H7 (cell line): ENCODE measurements at places on chromosomes 13 and 19.
A peak's percentile ranks its signal among the peaks of the same experiment; 100 is the strongest.

DNA sequence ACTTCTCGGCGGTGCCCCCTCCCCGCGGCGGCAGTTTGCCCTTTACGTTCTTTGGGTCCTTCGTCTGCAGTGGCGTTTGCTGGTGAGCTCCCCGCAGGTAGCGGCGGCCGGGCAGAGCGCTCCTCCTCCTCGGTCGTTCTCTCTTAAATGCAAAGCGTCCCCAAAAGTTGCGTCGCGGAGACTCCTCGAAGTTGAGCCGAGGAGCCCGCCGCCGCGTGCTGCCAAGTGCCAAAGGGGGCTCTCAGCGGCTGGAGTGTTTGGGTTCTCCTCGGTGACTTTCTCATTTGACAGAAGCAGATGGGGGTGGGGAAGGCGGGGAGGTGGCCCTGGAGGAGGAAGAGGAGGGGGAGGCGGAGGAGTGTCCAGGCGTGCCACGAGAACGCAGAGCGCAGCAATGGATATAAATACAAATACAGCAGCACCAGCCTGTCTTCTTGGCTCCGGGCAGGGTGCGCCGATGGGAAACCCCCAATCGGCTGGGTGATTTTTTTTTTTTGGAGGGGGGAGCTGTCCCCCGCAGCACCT, at the start of gene SOX21:
Gene SOX21 (minus strand): TSS at position 259 of the 525 bp plus-strand sequence. CDS start 496 bp downstream, outside the sequence.
- DNase-seq = peak; percentile 73

GRCh38 chr19:31233295-31233800, 115.9 kb downstream of the TSHZ3 start:
- DNase-seq = no peak

DNA sequence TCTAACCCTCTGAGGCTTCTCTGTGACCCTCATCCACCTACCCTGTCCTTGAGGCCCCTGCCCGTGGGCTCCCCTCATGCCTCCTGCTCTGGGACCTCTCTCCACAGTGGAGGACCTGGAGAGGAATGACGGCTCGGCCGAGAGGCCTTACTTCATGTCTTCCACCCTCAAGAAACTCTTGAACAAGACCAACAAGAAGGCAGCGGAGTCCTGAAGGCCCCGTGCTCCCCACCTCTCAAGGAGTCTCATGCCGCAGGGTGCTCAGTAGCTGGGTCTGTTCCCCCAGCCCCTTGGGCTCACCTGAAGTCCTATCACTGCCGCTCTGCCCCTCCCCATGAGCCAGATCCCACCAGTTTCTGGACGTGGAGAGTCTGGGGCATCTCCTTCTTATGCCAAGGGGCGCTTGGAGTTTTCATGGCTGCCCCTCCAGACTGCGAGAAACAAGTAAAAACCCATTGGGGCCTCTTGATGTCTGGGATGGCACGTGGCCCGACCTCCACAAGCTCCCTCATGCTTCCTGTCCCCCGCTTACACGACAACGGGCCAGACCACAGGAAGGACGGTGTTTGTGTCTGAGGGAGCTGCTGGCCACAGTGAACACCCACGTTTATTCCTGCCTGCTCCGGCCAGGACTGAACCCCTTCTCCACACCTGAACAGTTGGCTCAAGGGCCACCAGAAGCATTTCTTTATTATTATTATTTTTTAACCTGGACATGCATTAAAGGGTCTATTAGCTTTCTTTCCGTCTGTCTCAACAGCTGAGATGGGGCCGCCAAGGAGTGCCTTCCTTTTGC, 10.8 kb upstream of the ILF3 start:
- peak; percentile 45 for DNase-seq

DNA sequence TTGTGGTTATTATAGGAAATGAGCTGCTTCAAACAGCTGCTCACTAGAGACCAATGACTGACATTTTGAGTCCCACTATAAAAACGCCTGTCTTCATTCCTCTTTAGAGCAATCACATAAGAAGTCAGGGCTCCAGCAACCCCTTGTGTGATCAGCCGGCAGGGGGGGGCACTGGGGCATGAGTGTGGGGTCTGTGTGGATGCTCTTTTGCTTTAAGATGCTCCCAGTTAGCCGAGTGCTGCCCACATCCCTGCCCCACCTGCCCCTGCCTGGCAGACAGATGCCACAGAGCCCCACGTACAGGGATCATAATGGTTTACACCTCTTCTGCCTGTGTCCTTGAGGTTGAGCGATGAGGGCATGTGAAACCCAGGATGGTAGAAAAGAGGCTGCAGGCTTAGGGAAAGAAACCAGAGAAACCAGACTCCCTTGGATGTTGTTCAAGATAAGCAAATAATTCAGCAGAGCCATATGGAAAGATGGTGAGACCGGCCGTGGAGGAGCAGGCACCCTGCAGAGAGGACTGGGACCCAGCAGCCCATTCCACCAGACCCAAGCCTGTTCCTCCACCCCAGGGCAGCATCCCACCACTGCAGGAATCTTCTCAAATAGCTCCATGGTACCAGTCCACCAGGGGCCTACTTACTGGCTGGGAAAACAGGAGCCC, 55.4 kb downstream of the CHST8 start:
- DNase-seq = no peak

GRCh38 chr19:46515879-46516350, 20.2 kb upstream of the PNMA8B start:
- peak; percentile 86 for DNase-seq

- DNase-seq = peak; percentile 76
Measured at GRCh38 chr19:15108145-15108844, 1.1 kb downstream of the SYDE1 start.

DNA sequence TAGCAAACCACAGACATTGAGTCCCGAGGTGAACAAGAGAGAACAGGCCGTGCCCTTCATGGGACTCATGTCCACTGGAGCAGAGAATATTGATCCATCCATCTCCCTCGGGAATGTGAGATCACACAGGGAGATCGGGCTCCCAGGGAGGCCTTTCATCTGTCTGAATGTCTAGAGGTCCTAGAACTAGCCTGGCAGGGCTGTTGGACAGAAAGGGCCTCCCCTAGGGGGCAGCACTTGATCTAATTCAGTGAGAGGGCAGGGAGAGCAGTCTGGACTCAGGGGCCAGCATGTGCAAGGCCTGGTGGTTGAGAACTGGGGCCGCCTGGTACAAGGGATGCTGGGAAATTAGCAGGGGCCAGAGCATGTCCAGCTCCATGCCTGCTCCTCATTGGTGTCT, 4.3 kb downstream of the RUVBL2 start:
- DNase-seq = peak; percentile 76

DNA sequence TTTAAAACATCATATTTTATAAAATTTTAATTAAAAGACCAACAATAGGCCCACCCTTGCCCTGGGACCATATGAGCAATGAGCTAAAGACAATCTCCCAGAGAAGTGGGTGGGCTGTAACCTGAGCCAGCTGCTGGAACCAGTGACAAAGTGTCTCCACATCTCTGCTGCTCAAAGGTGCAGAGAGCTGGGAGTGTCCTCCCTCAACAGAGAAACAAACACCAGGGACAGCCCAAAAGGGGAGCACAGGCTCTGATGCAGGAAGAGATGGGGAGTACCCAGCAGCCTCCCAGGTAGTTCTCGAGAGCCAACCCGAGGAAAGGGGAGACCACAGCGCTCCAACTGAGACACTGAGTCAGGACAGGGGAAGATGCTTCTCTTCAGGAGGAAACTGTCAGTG, 39.1 kb downstream of the DOCK9 start:
- DNase-seq = peak; percentile 51

- DNase-seq = peak; percentile 3
Measured at GRCh38 chr13:82747291-82747690, 1135.0 kb downstream of the SLITRK1 start.

GRCh38 chr19:54255105-54255775, 1.8 kb downstream of the LILRB5 start:
- peak; percentile 57 for DNase-seq

DNA sequence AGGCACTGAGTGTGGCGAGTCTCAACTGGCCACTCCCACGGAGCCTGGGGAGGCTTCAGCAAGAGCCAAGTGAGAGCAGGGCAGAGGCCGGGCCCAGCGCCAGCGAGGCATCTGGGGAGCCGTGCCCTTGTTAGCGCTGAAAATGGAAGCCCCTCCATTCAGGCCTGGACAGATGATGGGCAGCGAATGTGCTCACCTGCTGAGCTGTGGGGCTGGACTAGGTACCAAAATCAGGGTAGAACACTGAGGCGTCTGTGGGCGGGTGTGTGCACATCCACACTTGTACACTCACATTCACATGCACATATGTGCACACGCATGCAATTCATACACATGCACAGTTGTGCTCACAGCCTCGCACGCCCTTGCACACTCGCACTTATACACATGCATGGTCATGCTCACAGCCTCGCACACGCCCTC, 20.7 kb downstream of the NAXD start:
- peak; percentile 38 for DNase-seq

DNA sequence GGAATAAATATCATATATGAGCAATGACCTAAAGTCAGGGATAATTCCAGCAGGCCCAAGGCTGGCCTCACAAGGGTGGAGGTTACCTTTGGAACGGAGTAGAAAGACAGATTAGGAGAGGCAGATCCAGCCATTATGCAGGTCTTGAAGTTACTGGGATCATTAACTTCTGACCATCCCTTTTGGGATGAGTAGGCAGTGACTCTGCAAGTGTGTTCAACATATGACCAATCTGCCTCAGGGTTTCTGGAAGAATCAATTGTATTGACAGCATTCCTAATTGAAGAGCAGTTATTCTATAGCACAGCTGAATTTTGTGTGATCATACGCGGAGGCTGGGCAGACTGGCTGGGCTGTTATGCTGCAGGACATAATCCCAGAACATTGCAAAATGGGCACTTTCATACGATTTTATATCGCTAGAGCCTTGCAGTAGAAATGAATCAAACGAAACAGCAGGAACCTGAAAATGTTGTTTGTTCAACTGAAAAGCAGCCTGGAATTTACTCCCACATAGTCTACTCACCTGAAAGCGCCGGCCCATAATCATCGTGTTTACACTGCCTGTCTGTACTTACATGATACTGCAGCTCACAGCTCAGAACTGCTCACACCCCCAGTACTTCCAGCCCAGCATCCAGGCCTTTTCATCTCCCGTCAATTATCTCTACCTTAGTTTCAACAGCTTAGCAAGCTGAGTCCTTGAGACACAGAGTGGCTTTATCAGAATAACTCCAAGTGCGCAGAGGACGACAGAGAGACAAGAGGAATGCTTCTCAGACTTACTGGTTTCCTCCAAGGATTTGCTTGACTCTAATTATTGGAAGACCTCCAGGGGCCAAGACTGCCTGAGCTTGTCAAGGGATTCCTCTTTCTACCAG, 556.1 kb downstream of the EFNB2 start:
- DNase-seq = no peak

DNA sequence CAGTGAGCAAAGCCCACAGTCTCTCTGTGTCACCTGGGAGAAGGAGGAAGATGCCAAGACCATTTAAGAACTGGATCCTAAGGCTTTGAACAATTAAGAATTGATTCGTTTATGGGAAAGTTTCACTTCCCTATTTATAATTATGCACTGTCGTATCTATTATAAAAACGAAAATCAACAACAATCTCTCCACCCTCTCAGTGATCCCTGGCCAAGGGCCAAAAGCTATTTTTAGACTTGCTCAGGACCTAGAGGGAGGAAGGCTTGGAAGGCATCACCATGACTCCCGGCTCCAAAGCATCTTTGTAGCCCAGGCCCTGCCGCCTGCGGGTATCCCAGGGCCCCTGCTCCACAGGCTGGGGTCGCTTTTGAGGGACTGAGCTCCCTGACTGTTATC, 1.3 kb downstream of the RHPN2 start:
- no peak for DNase-seq

DNA sequence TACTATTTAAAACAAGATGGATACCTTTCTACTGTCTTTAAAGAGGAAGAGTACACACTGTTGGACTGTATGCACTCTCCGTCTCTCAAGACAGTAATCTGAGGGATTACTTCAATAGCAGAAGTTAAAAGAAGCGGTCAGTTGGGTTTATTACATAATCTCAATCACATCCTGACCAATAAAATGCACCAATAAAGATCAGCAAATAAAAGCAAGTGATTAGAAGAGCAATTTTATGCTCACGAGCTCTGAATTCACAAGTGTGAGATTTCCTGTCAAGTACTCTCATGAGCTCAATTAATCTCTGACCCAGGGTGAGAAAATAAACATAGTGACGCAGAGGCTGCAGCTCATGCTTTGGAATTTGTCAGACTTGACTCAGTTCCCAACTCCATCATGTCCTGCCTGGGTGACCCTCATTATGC, 12.2 kb downstream of the ABCC4 start:
- DNase-seq = no peak

DNA sequence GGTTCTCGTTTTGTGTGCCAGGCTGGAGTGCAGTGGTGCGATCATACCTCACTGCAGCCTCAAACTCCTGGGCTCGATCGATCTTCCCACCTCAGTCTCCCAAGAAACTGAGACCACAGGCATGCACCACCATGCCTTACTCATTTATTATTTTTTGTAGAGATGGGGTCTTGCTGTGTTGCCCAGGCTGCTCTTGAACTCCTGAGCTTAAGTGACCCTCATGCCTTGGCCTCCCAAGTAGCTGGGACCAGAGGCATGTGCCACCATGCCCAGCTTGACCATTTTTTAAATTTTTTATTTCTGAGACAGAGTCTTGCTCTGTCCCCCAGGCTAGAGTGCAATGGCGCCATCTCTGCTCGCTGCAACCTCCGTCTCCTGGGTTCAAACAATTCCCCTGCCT, 10.2 kb upstream of the GNA11 start:
- DNase-seq = no peak

DNA sequence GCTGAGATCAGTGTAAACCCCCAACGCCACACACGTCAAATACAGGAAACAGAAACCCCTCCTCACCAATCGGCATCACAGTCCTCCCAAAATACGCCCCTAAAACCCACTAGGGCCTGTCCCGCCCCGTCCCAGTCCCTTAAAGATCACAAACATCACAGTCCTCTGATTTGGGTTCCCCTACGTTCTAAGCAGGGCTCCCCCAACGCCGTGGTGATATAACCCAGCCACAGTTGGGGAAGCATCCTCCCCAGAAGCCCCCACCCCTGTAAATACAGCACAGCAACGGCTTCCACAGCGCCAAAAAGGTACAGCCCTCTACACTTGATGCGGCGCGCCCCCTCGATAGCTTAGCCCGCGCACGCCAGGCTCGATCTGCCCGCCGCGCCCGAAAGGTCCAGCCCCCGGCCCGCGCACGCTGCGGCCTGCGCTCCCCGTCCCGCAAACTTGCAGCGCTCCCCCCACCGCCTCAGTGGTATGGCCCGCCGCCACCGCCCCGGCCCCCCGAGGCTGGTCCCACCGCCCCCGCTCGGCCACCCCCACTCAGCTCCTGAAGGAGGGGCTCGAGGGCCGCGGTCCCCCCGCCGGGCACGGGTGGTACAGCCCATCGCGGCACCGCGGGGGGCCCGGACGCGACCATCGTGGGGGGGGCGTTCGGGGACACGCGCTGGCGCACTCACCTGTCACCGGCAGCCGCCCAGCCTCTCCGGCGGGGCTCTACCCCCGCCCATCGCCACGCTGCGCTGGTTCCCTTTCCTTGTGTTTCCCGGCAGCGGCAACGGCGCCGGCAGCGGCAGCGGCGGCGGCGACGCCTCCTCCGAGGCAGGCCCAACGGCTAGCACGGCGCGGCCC, at the start of gene AKT2:
Gene AKT2 (minus strand): TSS at position 845 of the 852 bp plus-strand sequence. CDS start 20,078 bp downstream, outside the sequence.
- DNase-seq = peak; percentile 99

DNA sequence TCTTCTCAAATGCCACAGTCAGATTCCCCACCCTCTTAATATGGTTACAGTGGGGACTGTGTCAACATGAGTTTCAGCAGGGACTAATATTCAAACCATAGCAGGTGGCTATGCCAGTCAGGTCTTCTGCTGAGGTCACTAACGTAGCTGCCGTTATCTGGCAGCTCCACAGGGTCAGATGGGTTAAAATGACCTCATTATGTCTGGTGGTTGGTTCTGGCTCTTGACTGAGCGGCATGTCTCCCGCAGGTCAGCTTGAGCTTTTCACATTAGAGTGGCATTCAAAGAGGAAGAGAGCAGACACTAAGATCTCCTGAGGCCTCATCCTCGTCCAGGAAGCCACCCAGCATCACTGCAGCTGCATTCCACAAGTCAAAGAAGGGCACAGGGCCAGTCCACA, 21.4 kb upstream of the IPO5 start:
- DNase-seq = no peak
